ENCODE measurements at places on chromosomes 1 and 21.
A peak's percentile ranks its signal among the peaks of the same experiment; 100 is the strongest.

- no peak for DNase-seq
Measured at GRCh38 chr1:215472723-215473122, 94.4 kb upstream of the KCTD3 start.

DNA sequence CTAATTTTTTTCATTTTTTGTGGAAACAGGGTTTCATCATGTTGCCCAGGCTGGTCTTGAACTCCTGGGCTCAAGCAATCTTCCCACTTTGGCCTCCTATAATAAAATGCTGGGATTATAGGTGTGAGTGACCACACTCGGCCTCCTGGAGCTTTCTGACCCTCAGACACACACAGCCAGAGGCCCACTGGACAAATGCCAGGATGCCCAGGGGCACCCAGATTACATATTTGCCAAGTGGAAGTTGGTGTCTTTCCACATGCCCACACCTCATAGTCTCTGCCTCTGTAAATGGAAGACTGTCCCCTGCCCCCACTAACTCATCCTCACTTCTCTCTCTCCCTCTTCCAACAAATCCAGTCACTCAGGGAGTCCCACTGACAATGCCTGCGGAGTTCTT, 63.4 kb upstream of the LRP8 start:
- no peak for DNase-seq

- no peak for DNase-seq
Measured at GRCh38 chr1:187943606-187944403, 1115.1 kb downstream of the PLA2G4A start.

GRCh38 chr1:201774224-201774982, 54.6 kb upstream of the IPO9 start:
- DNase-seq: peak; percentile 86

DNA sequence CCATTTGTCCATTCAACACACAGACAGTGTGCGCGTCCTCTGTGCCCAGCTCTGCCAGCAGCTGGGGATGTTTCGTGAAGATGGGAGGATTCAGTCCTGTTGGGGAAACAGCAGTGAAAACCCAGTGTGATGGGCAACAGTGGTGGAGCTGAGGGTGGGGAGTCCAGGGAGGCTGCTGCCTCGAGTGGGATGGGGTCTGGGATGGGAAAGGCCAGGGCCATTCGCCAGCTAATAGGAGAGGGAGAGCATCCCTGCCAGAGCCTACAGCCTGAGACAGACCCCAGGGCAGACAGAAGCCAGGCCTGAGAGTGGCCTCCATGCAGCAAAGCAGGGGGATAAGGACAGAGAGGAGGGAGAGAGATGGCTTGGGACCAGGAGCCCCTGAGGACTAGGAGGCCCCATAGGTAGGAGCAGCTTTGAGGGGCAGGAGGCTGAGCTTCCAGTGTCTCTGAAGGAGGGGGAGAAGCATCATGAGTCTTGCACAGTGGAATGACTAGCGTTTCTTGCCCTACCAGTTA, 252.6 kb downstream of the NPHP4 start:
- no peak for DNase-seq

DNA sequence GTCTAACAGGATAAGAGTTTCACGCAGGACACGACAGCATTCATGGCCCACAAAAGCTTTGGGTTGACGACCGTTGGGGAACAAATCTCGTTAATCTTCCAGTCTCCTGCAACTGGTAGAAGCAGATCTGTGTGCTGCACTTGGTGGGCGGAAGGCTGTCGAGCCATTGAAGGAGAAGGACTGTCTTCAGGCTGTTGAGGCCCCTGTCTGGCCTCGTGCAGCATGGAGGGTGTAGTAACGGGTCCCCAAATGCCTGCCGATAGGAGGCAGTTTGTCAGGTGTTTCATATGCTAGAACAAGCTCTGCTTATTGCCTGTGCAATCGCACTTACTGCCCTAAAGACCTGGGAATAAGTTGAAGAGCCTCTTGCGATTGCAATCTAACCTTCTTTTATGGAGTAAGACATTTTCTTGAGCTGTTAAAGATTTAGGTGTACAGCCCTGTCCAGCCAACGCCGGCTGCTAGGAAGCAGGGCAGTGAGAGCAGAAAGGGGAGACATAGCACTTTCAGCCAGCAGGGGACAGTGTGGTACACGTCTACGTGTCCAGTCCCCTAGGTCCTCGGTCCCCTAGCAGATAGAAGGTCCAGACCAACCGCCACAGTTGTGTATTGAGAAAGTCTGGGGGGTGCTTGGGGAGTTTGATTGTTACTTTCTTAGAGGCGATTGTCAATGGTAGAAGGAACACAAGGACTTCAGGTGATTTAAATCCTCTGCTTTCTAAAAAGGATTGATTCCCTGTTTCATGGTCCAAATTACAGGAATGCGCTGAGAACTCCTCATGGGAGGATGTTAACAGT, 102.3 kb upstream of the TMPRSS2 start:
- peak; percentile 29 for DNase-seq

- DNase-seq: no peak
Measured at GRCh38 chr1:243849421-243850201, 432 bp downstream of the AKT3 start.

- no peak for DNase-seq
Measured at GRCh38 chr1:25066731-25067517, 136.8 kb upstream of the RUNX3 start.

DNA sequence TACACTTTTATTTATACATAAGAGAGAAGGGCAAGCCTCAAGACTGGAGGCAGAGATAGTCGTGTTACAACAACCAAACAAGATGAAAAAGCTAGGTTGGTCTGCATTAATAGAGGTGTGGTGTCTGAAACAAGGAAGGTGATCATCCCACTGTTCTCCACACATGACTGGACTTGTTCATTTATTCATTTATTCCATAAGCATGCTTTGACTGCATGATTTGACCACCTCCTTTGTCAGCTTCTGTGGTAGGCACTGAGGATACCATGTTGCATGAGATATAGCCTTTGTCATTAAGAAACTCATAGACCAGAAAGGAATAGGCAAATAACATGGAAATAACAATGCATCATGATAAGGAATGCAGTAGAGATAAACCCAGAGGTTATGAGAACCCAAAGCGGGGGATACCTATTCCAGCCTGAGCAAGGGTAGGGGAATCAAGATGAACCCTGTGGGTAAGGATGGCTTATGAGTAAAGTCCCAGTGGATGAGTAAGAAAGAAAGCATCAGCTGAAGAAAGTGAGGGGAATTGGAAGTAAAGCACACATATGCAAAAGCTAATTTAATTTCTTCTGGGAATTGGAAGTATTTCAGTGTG, 173.7 kb upstream of the FGGY start:
- DNase-seq: peak; percentile 79

- DNase-seq: no peak
Measured at GRCh38 chr1:105700723-105701122, 1355.8 kb upstream of the PRMT6 start.

- no peak for DNase-seq
Measured at GRCh38 chr1:174497478-174497877, 49.7 kb downstream of the GPR52 start.

GRCh38 chr1:81430236-81430938, 370.3 kb upstream of the ADGRL2 start:
- DNase-seq: no peak

GRCh38 chr1:53552146-53552861, 93.1 kb downstream of the DMRTB1 start:
- DNase-seq: peak; percentile 46

DNA sequence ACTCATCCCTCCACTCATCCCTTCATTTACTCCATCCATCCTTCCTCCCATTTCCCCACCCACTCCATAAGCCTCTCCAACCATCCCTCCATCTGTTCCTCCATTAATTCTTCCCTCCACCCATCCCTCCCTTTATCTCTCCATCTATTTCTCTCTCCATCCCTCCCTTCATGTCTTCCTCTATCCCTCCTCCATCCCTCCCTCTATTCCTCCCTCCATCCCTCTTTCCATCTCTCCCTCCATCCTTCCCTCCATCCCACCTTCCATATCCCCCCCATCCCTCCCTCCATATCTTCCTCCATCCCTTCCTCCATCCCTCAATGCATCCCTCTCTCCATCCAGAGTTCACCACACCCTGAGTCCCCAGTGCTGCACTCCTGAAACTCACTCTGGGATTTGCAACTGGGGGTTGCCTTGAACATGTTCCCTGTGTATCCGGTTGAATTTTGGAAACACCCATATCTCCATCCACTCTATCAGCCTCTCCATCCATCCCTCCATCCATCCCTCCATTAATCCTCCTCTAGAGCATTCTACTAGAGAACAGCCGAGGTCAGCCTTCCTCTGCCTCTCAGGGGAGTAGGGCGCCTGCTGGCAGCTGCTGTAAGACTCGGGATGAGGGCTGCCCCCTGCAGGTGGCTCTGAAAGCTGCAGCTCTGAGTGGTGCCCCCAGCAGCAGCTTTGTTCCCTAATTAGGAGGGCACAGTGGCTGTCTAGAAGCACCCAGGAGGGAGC, 39.4 kb downstream of the ABCG1 start:
- DNase-seq: peak; percentile 27

DNA sequence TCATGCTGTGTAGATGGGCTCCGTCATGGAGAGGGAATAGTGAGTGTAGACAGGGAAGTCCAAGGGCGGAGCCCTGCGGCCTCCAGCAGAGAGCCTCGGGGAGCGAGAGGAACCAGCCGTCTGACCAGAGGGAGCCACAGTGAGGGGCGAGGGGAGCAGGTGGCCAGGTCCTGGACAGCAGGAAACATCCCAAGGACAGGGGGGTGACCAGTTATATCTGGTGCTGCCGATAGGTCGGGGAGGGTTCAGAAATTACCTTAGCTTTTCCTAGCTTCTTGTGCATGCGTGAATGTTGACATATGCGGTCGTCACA, 46.5 kb downstream of the TRAPPC10 start:
- DNase-seq: no peak

GRCh38 chr1:116990612-116991151, 10.9 kb upstream of the CD101 start:
- DNase-seq: peak; percentile 85

DNA sequence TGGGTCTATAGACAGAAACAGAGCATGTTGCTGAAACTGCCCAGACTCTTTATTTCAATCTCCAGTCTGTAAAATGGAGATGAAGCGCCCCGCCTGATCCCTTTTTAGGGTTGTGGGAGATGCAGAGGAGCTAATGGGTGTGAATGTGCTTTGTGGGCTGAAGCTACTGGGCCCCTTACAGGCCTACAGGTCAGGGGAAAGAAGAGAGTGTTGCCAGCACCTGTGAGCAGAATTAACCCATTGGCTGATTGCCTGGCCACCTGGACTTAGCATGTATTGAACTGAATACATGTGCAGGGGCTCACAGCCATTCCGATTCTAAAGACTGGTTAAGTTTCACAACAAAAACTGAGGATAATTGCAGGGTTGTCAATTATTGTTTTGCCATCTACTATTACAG, 13.9 kb upstream of the ATF3 start:
- no peak for DNase-seq

- DNase-seq: no peak
Measured at GRCh38 chr1:109547463-109548320, 723 bp upstream of the GNAI3 start.

GRCh38 chr1:218344814-218345672, at the start of gene TGFB2:
TSS of gene TGFB2 (plus strand) at chr1:218345336. CDS start at chr1:218346702, 1,366 bp downstream.
- peak; percentile 63 for DNase-seq

DNA sequence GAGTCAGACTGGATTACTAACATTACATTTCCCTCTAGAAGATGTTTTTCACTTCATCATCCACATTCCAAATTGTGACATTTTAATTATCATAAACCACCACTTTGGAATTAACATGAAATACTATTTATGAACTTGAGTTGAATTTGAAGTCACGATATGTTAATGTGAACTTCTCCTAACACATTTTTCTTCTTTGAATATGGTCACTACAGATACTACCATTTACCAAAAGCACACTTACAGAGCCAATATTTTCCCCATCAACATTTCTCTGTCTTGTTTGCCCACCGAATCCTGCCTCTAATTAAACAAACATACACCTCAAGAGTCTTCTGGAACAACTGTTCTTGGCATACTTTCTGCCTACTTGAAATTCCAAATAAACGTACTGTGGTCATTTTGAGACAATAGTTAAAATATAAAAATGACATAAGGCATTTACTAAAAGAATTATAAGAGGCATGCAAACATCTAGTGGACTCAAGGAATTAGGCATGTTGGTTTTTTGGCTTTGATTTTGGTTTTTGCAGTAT, 177.4 kb downstream of the AKT3 start:
- peak; percentile 31 for DNase-seq

- DNase-seq: peak; percentile 53
Measured at GRCh38 chr21:34930971-34931370, 118.1 kb downstream of the RUNX1 start.

DNA sequence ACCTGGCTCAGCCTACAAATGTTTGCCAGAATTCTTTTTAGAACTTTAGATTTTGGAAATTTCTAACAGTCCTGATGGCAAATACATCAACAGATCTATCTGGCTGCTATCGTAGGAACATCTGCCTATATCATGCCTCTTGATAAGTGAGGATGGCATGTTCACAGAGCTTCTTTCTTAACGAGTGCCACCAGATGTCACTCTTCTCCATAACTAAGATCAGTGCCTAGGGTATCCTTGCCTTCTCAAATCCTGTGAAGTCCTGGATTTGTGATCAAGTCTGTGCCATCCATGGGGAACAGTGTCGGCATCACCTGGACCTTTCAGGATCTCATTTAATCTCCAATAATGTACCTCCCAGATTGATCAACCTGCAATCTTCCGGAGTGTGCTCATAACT, 36.5 kb upstream of the CD5L start:
- DNase-seq: peak; percentile 13
